Type B pancreatic cell (in vitro differentiated cells): ENCODE measurements at places on chromosomes 3 and 15. TPM values are rescaled to one million over a fixed set of nuclear protein-coding genes. Genes with fewer than 3 reads are reported as not detected.

The VGLL3 gene
- 11.1 and 25.3 TPM in 2 replicates for total RNA-seq

The LRRC15 gene
- 0.05 and 0.07 TPM in 2 replicates for total RNA-seq

The LRRC34 gene
- 2.7 and 4.0 TPM in 2 replicates for total RNA-seq

The KIF7 gene
- total RNA-seq, result 5.5 and 15.5 TPM in 2 replicates

The CRABP1 gene
- total RNA-seq, result 20.5 and 685 TPM in 2 replicates

The WDR5B gene
- 6.2 and 8.2 TPM in 2 replicates for total RNA-seq

The HHATL gene
- total RNA-seq, result not detected in 2 replicates

The ARL14 gene
- 0.53 and 1.9 TPM in 2 replicates for total RNA-seq

The SYNPR gene
- total RNA-seq, result 0.55 and 2.3 TPM in 2 replicates

The RASSF1 gene
- 13.7 and 13.8 TPM in 2 replicates for total RNA-seq

The DNASE1L3 gene
- total RNA-seq, result not detected in 2 replicates

The IL16 gene
- total RNA-seq, result 0.14 TPM in 1 of 2 replicates, not detected in the other

The TRPM1 gene
- total RNA-seq, result 9.5 TPM in 1 of 2 replicates, not detected in the other

The ATP8B4 gene
- 2.2 and 10.3 TPM in 2 replicates for total RNA-seq

The UACA gene
- 31.0 and 36.4 TPM in 2 replicates for total RNA-seq

The GOLGA6B gene
- not detected in 2 replicates for total RNA-seq

The POC1A gene
- total RNA-seq, result 10.5 and 19.1 TPM in 2 replicates

The MST1 gene
- 25.7 and 50.7 TPM in 2 replicates for total RNA-seq

The GRK7 gene
- 0.10 TPM in 1 of 2 replicates, not detected in the other for total RNA-seq

The TMEM108 gene
- total RNA-seq, result 4.8 and 7.4 TPM in 2 replicates

The NTRK3 gene
- total RNA-seq, result 2.9 and 16.9 TPM in 2 replicates

The ZNF860 gene
- total RNA-seq, result 2.8 and 7.1 TPM in 2 replicates

The HYAL3 gene
- total RNA-seq, result 2.9 and 4.0 TPM in 2 replicates

The RAB11A gene
- 266 and 484 TPM in 2 replicates for total RNA-seq

The FOXL2NB gene
- total RNA-seq, result 0.29 and 0.34 TPM in 2 replicates

The ITGB5 gene
- total RNA-seq, result 46.0 and 70.7 TPM in 2 replicates

The ZNF620 gene
- 12.3 and 14.0 TPM in 2 replicates for total RNA-seq

The GASK1A gene
- 0.36 and 0.89 TPM in 2 replicates for total RNA-seq

The PLIN1 gene
- total RNA-seq, result 0.55 and 0.58 TPM in 2 replicates

The FEZF2 gene
- 0.24 TPM in 1 of 2 replicates, not detected in the other for total RNA-seq

The CPB1 gene
- total RNA-seq, result 0.56 and 2.5 TPM in 2 replicates

The ESYT3 gene
- total RNA-seq, result 1.6 and 2.0 TPM in 2 replicates

The EPHB1 gene
- 1.8 and 9.1 TPM in 2 replicates for total RNA-seq

The GPX1 gene
- total RNA-seq, result 114 and 132 TPM in 2 replicates

The PAQR9 gene
- total RNA-seq, result 0.12 and 0.58 TPM in 2 replicates

The RPL14 gene
- 2,109 and 2,207 TPM in 2 replicates for total RNA-seq

The SCAANT1 gene
- total RNA-seq, result not detected in 2 replicates

The CFAP100 gene
- total RNA-seq, result 4.3 TPM in 1 of 2 replicates, not detected in the other

The PLA2G4D gene
- total RNA-seq, result not detected in 2 replicates

The HTR3E gene
- not detected in 2 replicates for total RNA-seq

The GPR62 gene
- total RNA-seq, result 0.17 TPM in 1 of 2 replicates, not detected in the other

The MUSTN1 gene
- total RNA-seq, result 1.8 TPM in 1 of 2 replicates, not detected in the other

The CPLX3 gene
- not detected in 2 replicates for total RNA-seq

The ADAMTSL3 gene
- total RNA-seq, result 1.9 and 2.4 TPM in 2 replicates

The SSUH2 gene
- 0.45 and 1.4 TPM in 2 replicates for total RNA-seq

The ACY1 gene
- total RNA-seq, result 54.2 and 55.9 TPM in 2 replicates

The TRNT1 gene
- 21.7 and 33.0 TPM in 2 replicates for total RNA-seq

The CSPG4 gene
- 0.19 and 7.3 TPM in 2 replicates for total RNA-seq

The GOLGA8R gene
- 0.95 and 1.8 TPM in 2 replicates for total RNA-seq

The SEC62 gene
- total RNA-seq, result 85.9 and 101 TPM in 2 replicates
